Large intestine (tissue), 12 donors: ENCODE measurements at places on chromosomes 3 and 15.

- DNase-seq: no peak
Observed at GRCh38 chr3:127899200-127899599, 15.8 kb upstream of the KBTBD12 start.

DNA sequence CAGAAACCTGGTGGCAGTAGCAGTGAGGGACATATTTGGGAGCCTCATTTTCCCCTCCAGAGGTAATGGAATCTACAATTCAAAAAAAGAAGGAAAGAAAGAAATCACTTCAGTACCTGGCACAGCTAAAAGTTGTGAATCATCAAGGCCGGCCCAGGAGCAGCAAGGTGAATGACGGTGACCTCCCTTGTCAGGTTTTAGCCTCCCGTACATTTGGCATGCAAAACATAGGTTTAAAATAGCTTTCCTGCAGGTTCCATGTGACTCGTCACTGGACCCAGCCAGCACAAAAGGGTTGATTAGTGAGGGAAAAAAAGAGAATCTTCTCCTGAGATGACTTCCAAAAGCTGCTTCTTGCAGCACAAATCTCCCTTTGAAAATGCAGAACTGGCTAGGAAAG, 394.2 kb downstream of the LSAMP start:
- no peak for DNase-seq

DNA sequence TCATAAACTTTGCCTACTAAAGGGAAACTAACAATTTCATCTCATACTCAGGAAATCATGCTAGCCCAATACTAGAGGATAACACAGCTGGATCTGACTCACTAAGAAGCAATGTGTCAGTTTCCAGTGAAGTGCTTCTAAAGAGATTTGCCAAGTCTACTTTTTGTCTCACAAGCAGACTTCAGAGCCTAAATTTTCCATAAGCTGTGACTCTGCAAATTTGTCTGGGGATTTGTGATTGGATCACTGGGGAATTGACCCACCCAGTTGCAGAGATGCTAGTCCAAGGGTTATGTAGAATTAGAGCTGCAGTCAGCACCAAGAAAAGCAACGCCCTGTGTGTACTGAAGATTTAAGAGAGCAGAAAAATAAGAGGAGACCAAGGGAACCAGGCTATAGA, 647.1 kb downstream of the NTRK3 start:
- peak; percentile 7 for DNase-seq

DNA sequence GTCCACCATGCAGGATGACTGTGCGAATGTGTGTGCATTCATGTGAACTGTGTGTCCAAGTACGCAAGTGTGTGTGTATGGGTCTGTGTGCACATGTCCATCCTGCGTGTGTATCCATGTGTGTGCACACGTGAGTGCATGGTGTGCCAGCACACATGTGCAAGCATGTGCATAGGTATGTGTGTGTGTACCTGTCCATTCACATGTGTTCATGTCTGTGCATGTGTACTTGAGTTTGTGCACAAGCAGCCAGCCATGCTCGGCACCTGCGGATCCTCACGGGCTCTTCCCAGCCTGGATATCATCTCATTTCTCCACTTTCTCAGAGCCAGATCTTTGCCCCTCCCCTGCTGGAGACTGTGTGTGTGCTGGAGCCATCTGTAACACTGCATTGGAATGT, 18.7 kb upstream of the PLXNA1 start:
- DNase-seq: no peak

DNA sequence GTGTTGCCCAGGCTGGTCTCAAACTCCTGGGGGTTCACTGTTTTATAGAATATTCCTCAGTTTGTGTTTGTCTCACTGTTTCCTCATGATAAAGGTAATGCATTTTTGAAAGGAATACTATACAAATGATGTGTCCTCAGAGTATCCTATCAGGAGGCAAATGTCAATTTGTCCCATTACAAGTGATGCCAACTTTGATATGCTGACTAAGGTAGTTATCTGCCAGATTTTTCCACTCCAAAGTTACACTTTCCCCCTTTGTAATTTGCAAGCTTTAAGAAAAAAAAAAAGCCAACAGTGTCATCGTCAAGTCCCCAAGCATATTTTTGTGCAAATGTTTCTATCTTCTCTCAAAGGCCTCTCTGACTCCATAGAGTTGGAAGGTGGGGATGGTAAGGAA, 9.0 kb downstream of the EIF5A2 start:
- DNase-seq: no peak
